ENCODE measurements at places on chromosomes 2 and 18.

- DNase-seq = no peak
These were observed 39.6 kb downstream of the DCDC2C start for GRCh38 chr2:3742743-3743508.

DNA sequence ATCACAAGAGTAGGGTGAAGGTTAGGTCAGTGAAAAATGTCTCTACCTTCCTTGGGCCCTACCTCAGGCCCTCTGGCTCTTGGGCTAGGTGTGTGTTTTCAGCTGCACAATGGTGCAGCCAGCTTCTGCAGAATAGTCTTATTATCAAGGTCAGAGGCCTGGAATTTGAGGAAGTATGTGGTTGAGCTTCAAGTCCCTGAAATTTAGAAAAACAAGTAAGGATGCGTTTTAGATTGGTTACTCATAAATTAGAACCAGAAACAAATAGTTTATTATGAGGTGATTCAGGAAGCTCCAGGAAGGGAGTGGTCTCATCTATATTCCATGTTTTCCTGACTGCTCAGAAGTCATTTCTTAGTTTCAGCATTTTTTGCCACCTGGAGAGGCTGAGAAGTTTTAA lies 204.2 kb upstream of the CELF4 start:
- DNase-seq = no peak

DNA sequence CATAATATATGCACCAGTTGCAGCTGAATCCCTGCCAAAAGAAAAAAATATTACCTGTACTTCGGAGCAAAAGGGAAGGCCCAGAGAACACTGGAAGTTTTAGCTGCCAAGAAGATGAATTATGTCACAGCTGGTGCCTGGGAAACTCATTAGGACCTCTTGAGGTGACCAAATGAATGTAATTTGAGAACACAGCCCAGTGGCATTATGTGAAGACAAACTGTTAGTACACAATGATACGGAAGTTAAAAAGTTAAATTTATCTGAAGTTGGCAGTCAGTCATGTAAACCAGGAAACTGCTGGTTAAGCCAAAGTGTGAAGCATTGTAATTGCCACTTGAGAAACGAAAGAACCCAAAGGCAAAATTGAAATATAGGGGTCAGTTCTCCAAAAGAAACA lies 80.7 kb downstream of the EML4 start:
- no peak for DNase-seq

DNA sequence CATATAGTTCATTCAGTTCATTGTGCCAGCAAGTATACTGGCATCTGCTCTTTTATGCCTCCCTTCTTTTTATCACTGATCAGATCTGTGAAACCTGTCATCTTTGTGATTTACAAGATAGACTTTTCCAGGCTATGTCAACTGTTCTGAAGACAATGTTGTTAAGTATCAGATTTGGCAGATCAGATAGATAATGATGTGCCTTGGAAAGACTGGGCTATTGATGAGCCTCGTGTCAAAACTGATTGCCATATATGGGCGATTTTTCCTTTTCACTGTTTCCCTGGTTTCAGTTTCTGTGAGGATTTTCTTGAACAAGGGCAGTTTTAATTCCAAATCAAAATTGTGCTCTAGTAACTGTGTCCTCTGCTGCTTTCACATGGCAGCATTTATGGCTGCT lies 26.6 kb downstream of the INSIG2 start:
- no peak for DNase-seq

- DNase-seq = no peak
These were observed 14.3 kb upstream of the D2HGDH start for GRCh38 chr2:241720099-241720498.

DNA sequence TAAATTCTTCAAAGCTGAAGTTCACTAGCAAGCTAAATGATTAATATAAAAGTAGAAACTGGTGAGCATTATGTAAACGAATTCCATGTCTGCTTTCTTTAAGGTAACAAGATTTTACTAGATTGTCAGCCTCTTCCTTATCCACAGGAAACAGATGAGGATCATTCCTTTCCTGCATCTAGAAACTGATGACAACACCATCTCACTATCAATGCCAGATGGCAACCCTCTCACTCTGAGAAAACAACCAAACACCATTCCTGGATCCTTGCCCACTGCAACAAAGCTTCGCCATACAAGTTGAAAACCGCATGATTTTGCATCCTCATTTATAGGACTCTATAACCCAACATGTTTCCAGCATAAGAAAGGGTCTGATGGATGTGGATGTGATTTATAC lies 122.9 kb downstream of the ZNF521 start:
- DNase-seq = no peak

- DNase-seq = no peak
These were observed 136.2 kb downstream of the CDH2 start for GRCh38 chr18:28040716-28041115.

GRCh38 chr2:127531221-127531648 lies 4.2 kb upstream of the MYO7B start:
- no peak for DNase-seq
